ENCODE measurements at places on chromosomes 4 and X.
A peak's percentile ranks its signal among the peaks of the same experiment; 100 is the strongest.

GRCh38 chr4:147590249-147590920 is 26.8 kb upstream of the TMEM184C start:
- DNase-seq: peak; percentile 70

DNA sequence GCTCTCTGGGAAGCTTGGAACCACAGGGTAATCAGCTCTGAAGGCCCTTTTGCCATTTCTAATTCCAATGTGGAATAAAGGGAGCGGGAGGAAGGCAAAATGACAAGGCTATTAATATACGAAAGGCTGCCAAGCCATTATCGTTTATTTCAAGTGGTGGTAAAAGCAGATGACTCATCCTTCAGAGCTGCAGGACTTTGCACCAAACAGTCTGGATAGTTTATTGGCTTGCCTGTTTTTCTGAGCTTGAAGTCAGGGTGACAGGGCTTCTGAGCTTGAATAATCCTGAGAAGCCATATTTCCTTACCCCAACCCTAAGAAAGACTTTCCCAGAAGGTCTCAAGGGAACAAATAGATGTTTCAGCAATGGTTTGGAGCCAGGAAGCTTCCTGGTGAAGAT is 7.7 kb upstream of the GABRE start:
- DNase-seq: no peak

DNA sequence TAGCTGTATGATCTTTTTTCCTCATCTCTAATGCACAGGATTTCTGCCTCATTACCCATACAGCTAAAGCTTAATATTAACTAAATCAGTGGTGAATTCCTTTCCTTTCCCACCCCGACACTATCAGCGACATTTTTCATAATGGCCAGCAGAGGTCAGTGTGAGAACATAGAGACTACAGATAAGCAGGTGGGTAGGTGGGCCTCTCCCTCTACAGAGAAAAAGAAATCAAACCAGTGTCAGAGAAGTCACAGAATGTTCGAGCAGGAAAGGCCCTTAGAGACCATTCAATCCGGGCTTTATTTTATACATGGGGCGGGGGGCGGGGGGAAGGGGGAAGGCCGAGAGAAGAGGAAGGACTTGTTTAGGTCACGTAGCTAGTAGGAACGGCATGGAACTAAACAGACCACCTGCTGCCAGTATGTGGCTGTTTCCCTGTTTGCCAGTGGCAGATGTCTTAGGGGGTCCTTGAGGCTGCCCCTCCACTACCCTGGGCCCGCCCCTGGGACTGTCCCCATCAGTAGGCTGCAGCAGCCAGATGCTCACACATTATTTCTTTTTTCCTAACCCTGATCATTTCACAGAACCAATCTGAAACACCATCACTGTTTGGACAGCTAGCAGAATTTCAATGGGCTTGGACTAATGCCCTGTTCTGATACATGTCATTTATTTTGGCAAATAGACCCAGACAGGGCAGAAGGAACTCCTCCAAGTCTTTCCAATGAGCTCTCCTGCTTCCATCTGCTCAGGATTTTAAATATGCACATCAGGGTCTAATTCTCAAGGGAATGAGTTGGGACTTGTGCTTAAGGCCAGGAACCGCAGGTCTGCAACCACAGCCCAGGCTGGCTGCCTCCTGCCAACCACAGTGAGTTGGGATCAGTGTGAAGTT is 133.4 kb downstream of the ATG4A start:
- no peak for DNase-seq

DNA sequence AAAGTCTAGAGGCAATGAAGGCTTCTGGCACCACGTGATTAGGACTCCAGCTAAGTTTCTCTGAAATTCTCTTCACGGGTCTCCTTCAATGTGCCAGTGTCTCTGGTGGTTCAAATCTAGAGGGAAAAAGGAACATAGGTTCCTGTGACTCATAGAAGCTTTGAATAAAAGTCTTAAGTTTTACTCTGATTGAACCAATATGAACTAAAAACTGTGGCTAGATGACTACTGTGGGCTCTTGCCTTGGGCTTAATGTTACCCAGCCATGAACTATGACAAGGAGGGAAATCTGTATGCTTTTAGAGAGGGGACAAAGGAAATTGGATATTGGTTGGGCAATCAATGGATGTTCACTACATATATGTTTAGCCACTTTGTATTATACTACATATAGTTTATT is 49.9 kb upstream of the TEX13D start:
- DNase-seq: no peak

GRCh38 chr4:145772347-145772746 is 92.4 kb downstream of the C4orf51 start:
- DNase-seq: no peak

DNA sequence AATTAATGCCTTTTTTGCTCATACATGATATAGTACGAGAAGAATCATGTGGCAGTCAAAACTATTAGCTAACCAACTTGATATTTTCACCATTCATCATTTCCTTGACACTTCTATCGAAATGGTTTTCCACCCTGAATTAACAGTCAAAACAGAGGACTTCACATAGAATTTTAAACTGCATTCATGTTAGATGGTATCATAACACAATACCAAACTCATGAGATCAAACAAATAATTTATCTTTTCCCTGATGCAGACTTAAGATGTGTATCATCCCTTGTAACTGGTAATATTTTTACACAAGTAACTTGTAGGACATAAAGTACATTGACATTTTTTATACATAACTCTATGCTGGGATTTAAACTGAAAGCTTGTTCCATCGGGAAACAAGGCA is 18.2 kb upstream of the ANTXR2 start:
- no peak for DNase-seq

- no peak for DNase-seq
Measured at GRCh38 chrX:76428243-76429130, 977 bp downstream of the MAGEE1 start.

DNA sequence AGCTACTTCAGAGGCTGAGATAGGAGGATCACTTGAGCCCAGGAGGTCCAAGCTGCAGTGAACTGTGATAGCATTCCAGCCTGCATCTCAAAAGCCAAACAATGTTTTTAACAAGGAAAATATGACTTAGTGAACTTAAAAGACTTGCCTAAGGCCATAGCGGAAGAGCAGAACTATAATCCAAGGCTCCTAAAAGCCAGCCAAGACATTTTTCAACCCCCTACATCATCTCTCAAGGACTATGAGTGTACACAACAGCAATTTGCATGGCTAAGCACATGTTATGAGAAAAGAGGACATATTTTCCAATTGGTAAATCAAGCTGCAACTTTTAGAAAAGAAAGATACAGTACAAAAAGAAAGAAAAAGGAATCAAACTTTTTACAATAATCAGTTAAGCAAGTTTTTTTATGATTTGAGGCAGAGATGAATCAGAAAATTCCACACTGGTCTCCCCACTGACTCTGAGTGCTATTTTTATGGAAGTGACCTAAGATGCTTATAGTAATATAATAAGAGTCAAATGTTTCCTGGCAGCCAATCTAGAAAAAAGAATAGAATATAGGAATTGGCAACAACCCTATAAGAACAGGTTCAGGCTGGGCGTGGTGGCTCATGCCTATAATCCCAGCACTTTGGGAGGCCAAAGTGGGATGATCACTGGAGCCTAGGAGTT is 9.8 kb upstream of the ACOT9 start:
- DNase-seq: no peak

DNA sequence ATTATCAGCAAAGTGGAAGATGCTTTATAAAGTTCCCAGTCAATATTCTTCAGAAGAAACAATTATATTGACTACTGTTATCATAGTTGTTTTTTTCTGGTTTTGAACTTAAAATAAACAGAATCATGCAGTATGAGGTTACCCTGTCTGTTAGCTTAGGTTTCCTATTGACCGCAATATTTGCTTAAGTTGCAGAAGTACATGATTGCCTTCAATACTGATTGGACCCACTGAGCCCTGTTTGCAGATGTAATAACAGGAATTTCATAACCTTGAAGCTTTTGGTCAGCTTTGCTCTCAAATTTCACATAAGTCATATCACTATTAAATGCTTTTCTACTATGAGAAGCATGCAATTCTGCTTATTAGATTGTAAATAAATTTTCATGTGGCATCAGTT is 229.1 kb upstream of the FSTL5 start:
- no peak for DNase-seq

- peak; percentile 49 for DNase-seq
Measured at GRCh38 chrX:56765811-56766553, 36.9 kb downstream of the NBDY start.

DNA sequence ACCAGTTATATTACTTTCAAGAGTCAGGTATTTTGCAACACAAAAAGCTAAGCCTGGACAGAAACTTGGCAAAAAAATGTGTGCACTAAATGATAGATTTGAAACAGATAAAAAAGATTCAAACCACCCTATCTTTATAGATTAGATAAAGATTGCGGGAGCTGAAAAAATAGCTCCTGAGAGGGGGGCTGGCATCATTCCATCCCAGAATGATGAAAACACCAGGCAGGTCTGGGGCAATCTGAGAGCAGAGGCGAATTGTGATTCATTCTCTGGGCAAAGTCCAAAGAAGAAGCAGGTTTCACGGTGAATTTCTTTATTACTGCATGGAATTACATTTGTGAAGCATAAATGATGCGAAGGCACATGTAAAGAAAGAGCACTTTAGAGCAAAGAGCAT is 168.5 kb upstream of the DMD start:
- no peak for DNase-seq

GRCh38 chr4:151604238-151604637 is 156.6 kb downstream of the GATB start:
- DNase-seq: no peak

DNA sequence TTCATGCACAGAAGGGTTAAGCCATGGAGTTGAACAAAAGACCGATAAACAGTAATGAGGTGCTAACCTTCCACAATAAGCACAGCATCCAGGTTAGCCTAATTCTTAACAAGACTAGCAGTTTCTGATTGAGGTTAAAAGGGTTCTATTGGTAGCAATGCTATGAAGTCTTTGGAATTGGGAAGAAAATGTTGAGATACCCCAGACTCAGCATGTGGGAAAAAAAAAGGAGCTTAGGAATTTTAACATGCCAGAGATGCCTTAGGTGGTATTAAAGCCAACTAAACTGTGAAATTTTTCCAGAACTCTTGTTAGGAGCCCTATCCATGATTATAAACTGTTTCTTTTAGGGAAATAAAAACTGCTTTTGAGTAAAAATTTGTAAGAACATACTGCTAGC is 391.7 kb downstream of the GABRG1 start:
- DNase-seq: no peak

- DNase-seq: no peak
Measured at GRCh38 chrX:153603131-153603656, 4.3 kb upstream of the CCNQ start.

DNA sequence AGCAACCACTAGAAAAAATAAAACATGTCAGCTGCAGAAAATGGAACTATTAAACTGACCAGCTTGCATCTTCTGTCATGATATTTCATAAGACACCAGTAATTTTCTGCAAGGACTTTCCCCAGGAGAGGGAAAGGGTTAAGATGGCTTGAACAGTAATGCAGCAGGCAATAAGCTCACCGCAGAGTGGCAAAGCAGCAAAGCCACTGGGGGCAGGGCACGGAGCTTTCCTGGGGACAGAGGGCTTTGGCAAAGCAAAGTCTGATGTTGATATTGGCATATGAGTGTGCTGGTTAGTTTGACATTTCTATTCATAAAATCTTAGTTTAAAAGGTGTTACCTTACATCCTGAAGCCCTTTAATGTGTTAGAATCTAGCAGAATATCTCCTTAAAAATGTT is 55.1 kb upstream of the NAP1L5 start:
- DNase-seq: no peak

GRCh38 chr4:13445841-13446790 is 38.0 kb downstream of the RAB28 start:
- no peak for DNase-seq

GRCh38 chrX:1207496-1208025 is 4.9 kb downstream of the CRLF2 start:
- no peak for DNase-seq

DNA sequence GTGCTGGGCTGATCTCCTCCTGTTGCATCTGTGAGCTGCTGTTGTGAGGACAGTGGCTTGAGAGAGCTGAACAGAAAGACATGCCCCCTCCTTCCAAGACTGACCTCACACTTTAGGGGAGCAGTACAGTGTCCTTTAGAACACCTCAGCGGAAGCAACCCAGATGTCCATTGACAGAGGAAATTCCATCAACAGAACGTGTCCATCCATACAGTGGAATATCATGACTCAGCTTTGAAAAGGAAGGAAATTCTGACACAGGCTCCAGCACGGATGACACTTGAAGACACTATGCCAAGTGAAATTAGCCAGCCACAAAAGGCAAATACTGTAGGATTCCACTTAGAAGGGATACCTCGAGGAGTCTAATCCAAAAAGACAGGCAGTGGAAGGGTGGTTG is 103.5 kb downstream of the GPR143 start:
- no peak for DNase-seq

- DNase-seq: no peak
Measured at GRCh38 chrX:118694638-118695037, 32.8 kb upstream of the IL13RA1 start.

DNA sequence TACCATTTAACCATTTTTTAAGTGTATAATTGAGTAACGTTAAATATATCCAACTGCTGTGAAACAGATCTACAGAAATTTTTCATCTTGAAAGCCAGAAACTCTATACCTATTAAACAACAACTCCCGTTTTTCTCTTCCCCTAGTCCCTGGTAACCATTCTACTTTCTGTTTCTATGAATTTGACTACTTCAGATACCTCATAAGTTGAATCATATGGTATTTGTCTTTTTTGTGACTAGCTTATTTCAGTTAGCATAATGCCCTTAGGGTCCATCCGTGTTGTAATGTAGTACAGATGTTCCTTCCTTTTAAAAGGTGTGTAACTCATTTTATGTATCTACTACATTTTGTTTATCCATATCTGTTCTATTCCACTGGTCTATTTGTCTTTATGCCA is 48.7 kb downstream of the STAG2 start:
- no peak for DNase-seq

- no peak for DNase-seq
Measured at GRCh38 chrX:54413753-54414152, 26.5 kb upstream of the TSR2 start.

DNA sequence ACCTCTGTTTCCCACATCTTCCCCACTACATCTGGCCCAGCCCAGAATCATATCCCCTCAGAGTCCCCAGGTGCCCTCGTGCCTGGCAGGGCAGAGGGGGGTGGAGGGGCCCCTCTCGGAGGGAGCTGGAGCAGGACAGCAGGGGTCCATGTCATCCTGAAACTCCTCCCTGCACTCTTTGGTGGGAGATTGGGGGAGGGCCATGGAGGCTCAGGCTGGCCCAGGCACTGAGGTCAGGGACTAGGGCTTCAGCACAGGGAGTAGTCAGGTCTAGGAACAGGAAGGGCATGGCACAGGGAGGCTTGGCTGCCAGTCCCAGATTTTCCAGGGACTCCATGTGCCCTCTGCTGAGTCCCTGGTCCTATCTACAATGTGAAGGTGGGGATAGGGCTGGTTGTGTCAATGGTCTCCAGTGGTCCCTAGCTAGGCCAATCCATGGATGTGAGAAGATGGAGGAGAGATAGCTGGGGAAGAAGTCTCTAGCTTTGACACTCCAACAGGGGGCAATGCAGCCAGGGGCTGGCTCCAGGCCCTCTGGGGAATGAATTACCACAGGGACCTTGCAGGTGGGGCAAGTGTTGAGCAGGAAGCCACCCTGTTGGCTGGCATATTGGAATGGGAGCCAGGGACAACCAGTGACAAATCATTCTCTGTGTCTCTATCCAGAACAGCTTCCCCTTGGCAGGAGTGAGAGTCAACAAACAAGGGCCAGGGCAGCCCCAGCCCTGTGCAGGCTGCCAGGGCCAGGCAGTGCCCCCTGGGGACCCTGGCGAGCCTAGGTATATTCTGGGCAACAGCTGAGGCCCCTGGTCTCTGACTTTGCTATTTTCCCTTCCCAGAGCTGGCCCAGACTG is 154.4 kb downstream of the EFNB1 start:
- no peak for DNase-seq
